H4 (cell line): ENCODE measurements at places on chromosomes 3 and 15. TPM values are rescaled to one million over a fixed set of nuclear protein-coding genes. Genes with fewer than 3 reads are reported as not detected.

GRCh38 chr3:177589911-177590381 lies 392.7 kb upstream of the TBL1XR1 start:
- peak; percentile 99 for DNase-seq

- DNase-seq = no peak
These were observed 2.2 kb downstream of the RPSA start for GRCh38 chr3:39408493-39409372.

- no peak for DNase-seq
These were observed 120.8 kb upstream of the MEIS2 start for GRCh38 chr15:37220949-37221670.

DNA sequence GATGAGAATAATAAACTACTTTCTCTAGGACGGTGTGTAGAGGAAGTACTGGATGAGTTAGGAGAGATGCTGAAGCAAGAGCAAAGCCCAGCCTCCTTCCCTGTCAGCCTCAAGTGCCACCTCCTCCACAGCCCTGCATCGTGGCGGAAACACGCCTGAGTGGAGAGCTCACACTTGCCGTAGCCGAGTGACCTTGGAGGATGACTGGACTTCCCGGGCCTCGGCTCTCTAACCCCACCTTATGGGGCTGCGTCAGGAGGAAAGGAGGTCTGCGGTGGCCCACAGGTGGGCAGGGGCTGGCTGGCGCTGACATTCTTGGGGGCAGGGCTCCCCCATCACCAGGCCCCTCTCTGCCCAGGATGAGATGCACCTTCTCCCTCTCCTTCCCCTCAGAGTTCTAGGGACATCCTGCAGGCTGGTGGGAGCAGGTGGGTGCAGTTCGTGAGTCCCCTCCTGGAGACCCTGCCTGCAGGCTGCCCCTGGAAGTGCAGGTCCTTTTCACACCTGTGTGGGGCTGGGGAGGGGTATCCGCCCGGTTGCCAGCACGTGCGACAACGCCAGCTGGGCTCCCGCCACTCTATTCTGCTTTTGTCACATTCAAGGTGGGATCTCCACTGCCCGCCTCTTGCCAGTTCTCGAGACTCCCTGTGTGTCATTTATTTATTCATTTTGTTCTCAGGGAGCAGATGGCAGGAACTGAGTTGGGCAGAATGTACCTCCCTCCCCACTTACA lies 175.2 kb downstream of the MEGF11 start:
- no peak for DNase-seq

DNA sequence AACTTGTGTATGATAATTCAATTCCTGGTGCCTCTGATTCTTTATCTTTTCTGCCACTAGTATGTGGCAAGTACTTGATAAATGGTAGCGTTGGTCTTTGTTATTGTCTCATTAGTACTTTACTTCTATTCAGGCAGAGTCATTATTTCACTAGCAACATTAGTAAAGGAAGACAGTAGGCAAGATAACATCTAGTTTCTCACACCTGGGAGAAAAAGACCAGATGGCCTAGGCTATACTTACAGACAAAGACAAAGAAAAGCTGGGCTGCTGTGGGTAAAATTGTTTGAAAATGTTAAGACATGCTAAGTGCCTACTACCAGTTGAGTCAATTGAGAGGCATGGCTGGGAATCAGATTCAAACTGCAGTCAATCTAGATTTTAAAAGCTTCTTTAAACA lies 198.7 kb upstream of the CMC1 start:
- DNase-seq = no peak

DNA sequence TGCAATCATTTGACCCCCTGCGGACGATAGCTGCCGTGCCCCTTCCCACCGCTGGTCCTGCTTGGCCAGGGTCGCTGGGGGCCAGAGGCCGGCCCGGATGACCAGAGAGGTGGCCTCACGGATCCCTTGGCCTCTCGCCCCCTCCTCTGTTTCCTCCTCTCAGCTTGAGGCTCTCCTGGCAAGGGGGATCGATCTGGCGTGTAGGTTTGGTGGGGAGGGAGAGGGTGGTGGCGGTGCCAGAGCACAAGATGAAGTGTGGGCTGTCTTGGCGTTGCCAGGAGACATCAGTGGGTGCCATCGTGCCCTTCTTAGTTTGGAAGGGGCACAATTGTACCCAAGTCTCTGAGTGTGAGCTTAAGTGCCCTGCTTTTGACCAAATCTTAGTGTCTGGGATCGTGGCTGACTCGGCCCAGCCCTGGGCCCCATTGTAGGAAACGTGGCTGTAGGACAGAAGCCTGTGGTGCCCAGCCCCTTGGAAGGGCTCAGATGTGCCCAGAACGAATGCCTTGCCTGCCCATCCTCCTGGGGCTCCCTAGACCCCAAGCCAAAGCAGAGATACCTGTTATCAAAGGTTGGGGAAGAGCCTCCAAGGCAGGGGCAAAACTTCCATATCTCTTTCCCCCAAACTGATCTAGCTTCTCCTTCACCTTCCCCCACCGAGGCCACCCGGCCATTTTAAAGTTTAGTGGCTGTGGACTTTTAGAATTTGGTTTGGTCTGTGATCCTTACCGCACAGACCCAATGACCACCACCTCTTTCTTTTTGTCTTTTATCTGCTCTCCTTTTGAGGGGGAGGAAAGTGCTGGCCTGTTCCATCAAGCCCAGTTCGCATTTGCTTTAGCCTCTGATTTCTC lies 14.4 kb downstream of the NR2F2 start:
- DNase-seq = no peak

GRCh38 chr3:120648290-120648689 lies 33.7 kb downstream of the HGD start:
- no peak for DNase-seq

- DNase-seq = no peak
These were observed 35.1 kb upstream of the SNTN start for GRCh38 chr3:63617391-63617790.

- peak; percentile 50 for DNase-seq
These were observed 23.9 kb downstream of the EIF1B start for GRCh38 chr3:40333416-40333815.

DNA sequence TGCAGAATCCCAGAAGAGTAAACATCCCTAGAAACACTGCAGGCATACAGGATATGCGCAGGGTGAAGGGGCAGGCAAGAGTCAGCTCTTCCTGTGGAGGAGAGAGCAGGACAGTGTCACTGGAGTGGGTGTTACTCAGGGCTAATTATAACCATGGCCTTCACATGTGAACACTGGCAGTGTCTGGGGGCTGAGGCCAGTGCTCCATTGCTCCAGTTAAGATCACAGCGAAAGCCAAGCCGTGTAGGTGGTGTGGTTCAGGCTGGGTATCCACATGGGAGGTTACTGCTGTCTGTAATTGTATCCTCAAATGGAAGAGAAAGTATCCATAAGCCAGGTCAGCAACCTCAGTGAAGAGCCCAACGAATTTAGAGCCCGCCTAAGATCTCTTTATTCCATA lies 84.6 kb downstream of the MESD start:
- DNase-seq = no peak

- DNase-seq = no peak
These were observed 126.6 kb downstream of the SRGAP3 start for GRCh38 chr3:9122732-9123364.

DNA sequence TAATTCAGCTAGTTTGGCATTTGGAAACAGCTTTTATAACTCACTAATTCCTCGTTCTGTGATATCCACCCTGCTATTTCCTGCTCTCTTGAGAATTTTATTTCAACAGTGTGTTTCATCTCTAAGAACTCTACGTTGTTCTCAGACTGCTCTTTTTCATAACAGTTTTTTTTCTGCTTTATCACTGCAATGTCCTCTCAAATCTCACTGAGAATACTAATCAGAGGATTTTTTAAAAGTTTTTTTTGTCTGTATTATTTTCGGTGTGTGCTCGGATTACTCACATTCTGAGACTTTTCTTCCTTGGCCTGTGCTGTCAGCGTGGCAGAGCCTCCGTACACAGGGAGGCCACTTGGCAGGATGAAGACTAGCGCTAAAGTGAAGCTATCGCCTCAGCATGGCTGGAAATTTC lies 59.4 kb upstream of the NEO1 start:
- no peak for DNase-seq

DNA sequence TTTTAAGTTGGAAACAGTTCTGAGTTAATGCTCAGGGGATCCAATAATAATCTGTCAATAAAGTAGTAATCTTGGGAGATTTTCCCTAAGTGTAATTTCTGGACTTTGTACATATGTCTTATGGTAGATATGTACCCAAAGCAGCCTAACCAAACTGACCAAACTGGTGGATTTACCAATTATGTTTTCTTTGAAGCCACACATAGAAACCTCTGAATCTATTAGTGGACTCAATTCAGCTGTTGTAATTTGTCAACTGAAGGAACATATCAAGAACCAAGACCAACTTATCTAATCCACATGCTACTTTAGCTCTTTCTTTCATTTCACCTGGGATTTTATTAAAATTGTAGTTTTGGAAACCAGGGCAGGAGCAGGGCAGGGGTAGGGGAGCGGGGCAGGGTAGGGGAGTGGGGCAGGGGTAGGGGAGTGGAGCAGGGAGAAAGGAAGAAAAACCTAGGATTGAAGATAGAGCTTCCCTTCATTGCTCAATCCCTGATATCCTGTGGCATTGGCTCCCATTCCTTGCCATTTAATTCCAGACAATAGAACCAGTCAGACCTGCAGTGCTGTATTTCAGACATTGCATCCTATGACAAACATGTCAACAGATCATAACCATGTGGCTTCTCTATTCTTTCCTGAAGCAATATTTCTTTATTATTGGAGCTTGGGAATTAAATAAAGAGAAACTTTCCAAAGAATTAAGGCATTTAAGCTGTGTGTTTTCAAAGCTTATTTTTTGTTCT lies 101.8 kb downstream of the NFKBIZ start:
- no peak for DNase-seq

DNA sequence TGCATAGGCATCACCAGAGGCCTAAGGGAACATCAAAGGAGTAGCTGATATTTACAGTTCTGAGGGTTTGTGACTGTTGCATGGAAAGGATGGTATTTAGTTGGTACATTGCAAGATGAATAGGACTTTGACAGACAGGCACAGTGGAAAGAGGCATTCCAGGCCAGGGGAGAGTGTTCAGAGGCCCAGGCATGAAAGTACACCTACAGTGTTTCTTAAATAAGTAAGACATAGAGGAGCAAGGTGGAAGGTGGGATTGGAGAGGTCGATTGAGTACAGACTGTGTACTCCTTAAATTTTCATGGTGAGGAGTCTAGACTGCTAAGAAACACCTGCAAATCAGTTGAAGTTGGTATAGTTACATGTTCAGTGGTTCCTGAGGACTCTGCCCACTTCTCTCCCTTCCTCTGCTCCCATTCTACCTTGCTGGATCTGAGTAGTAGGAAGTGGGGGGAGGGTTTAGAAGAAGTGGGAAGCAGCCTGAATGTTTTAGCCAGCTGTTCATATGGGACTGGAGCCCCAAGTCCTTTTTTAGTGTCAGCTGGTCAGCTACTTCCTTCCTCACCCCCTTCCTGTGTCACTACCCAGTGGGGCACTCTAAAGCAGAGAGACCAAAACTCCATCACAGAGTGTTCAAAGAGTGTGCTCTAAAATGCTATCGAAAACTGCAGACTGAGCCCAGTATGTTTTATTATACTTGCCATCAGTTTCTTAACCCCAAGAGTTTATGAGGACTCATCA lies 14.0 kb downstream of the KLHL18 start:
- DNase-seq = no peak

- no peak for DNase-seq
These were observed 416.5 kb downstream of the TBL1XR1 start for GRCh38 chr3:176780766-176781165.

GRCh38 chr15:32878869-32879805 lies 161.3 kb downstream of the GREM1 start:
- DNase-seq = no peak

DNA sequence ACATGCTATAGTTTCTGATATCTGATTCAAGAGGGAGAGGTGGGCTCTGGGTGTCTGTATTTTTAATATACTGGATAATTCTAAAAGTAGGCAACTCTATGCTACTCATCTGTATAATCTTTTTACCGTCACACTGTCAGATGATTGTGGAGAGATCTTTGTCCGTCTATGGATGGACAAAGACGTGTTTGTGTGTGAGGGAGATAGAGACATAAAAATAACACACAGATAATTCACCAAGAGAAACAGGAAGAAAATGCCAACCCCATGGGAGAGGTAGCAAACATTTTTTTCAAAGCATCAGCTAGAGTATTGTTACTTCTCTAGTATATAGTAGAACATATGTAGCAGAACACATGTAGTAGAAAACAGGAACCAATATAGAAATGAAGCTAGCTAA lies 346.1 kb downstream of the AGBL1 start:
- DNase-seq = no peak

- peak; percentile 68 for DNase-seq
These were observed 1034.4 kb downstream of the IGSF11 start for GRCh38 chr3:118000219-118000618.

GRCh38 chr15:78715434-78715833 lies 74.4 kb upstream of the CHRNB4 start:
- DNase-seq = no peak

GRCh38 chr15:75718328-75718727 lies 5.7 kb upstream of the CSPG4 start:
- DNase-seq = peak; percentile 39

- no peak for DNase-seq
These were observed 314.0 kb upstream of the CDIN1 start for GRCh38 chr15:36265422-36265821.

DNA sequence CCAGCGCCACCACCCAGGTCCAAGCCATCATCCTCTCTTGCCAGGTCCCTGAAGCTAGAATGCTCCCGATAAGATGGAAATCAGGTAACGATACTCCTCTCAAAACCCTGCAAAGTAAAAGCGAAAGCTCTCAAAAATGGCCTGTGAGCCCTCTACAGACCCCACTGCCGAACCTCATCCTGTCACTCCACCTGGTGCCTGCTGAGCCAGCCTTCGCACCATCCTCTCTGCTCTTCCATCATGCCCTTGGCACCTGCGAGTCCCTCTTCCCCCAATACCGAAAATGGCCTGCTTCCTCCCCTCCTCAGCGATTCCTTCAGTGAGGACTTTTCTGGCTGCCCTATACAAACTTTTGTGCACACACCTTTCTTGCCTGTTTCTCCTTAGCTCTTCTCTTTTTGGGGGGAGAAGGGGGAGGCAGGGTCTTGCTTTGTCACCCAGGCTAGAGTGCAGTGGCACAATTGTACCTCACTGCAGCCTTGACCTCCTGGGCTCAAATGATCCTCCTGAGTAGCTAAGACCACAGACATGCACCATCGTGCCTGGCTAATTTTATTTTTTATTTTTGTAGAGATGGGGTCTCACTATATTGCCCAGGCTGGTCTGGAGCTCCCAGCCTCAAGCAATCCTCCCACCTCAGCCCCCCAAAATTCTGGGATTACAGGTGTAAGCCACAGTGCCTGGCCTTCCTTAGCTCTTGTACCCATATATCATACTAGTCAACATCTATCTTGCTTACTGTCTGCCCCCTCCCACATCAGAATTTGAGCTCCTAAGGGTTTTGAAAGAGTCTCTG lies 3.0 kb downstream of the IDH2 start:
- no peak for DNase-seq

TRIM71 gene
- 0.02 TPM in 1 of 2 replicates, not detected in the other for total RNA-seq

ERC2 gene
- 0.18 and 1.6 TPM in 2 replicates for total RNA-seq

GPR62 gene
- not detected in 2 replicates for total RNA-seq

GOLGA8R gene
- 0.23 TPM in 1 of 2 replicates, not detected in the other for total RNA-seq

LMAN1L gene
- total RNA-seq = 0.10 TPM in 1 of 2 replicates, not detected in the other
